ENCODE measurements at places on chromosomes 6 and 20. TPM values are rescaled to one million over a fixed set of nuclear protein-coding genes. Genes with fewer than 3 reads are reported as not detected.

GRCh38 chr6:4962905-4963304 lies 40.9 kb downstream of the RPP40 start:
- DNase-seq, result no peak

The MDFI gene
- 11.4 TPM for total RNA-seq

GRCh38 chr6:138685257-138685656 lies 88.3 kb upstream of the CCDC28A start:
- DNase-seq, result no peak

GRCh38 chr6:72941751-72942150 lies 283.5 kb downstream of the KHDC1L start:
- no peak for DNase-seq

- DNase-seq, result no peak
Measured at GRCh38 chr6:21115111-21115510, 478.4 kb upstream of the SOX4 start.

The MYB gene
- 2.9 TPM for total RNA-seq

DNA sequence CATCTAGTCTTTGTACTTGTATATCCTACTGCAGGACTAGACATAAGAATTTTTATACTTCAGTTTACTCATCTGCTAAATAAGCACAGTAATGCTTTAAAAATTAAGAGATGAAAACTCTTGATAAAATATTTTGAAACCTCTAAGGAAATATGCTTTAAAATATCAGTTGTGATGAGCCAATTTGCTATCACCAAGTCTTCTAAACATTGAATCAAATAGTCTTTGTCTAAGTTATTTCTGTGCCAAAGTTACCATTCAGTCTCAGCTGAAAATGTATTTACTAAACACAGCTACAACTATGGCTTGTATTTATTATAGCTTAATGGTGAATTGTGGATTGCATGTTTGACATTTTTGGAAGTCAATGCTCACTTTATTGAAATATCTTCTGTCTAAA lies 46.2 kb upstream of the RFPL4B start:
- no peak for DNase-seq

GRCh38 chr6:75499640-75500039 lies 6.0 kb upstream of the FILIP1 start:
- no peak for DNase-seq

- DNase-seq, result peak; percentile 52
Measured at GRCh38 chr6:138001750-138002349, 105.4 kb downstream of the PERP start.

DNA sequence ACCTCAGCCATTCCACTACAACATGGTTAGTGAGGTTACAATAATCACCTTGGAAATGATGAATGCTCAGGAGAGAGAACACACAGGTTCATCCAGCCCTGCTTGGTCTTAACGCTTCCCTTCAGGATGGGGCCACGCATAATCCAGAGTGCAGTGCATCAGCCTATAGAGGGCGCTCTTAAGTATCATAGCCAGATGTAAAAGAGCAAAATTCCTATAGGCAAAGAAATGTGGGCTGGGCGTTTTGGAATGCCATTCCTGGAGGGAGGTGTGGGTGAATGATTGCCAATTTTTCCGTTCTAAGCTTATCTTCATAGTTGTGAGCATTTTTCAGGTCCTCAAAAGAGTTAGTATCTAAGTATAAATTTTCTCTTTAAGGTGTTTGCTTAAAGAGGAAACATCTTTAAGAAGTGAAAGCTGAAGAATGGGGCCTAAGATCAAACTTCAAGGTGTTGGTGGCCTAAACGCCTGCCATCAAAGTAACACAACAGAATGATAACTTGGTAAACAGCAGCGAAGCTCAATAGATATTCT lies 1.8 kb downstream of the RIPOR2 start:
- DNase-seq, result no peak

- DNase-seq, result no peak
Measured at GRCh38 chr20:24361541-24361940, 107.9 kb upstream of the SYNDIG1 start.

GRCh38 chr6:139446138-139446715 lies 71.8 kb upstream of the CITED2 start:
- no peak for DNase-seq

The CLVS2 gene
- 34.2 TPM for total RNA-seq

DNA sequence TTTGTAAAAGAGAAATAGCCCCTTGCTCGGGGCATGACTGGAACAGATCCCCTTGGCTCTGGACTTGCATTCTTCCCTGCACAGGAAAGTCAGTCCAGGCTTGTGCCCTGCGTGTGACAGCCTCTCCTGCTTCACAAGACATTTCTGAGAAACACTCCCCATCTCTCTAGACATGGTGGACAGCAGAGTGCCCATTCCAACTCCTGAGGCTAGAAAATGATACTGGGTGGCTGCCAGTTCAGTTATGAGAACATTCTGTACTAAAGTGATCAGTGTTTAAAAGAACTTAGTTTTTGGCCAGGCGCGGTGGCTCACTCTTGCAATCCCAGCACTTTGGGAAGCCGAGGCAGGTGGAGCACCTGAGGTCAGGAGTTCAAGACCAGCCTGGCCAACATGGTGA lies 41.3 kb downstream of the TGM3 start:
- no peak for DNase-seq

Data from frontal cortex (tissue), 4 donors.